Muscle of back (tissue), 13 donors: ENCODE measurements at places on chromosomes 11 and 22.

DNA sequence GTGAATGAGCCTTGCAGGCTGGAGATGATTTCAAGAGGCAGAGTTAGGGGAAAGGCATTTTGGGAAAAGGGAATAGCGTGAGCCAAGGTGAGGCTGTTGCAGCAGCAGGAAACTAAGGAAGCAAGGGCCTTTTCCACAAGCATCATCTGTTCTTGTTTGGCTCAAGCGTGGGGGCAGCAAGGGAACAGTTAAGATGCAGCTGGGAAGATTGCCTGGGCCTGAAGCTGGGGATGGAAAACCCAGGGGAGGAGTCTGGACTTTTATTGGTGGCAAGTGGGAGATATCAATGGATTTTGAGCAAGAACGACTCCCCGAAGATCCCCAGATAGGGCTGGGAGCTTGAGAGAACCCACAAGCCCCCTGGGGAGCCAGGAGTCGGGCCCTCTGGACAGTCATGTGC is 27.3 kb upstream of the PICK1 start:
- DNase-seq = peak; percentile 68

DNA sequence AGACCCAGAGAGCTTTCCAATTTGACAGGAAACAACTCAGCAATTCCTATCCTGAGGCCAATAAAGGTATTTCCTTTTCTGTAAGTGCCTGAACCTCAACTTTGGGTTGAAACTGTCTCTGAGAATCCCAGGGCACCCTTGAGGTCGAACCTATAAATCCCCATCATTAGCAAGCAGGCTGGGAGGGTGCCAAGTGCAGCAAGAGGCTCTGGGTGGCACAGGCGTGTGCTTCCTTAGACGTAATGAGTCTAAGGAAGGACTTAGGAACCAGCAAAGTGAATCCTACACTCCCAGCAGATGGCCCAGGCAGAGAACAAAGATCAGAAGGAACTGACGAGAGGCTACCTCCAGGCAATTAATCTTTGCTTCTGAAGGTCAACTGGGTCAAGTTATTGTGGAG is 234.3 kb upstream of the NARS2 start:
- no peak for DNase-seq

- no peak for DNase-seq
Observed at GRCh38 chr11:27611947-27612455, 88.3 kb downstream of the BDNF start.

GRCh38 chr11:11419747-11420146 is 66.7 kb upstream of the CSNK2A3 start:
- no peak for DNase-seq
